Panc1 (cell line): ENCODE measurements at places on chromosomes 4 and X.
A peak's percentile ranks its signal among the peaks of the same experiment; 100 is the strongest.

DNA sequence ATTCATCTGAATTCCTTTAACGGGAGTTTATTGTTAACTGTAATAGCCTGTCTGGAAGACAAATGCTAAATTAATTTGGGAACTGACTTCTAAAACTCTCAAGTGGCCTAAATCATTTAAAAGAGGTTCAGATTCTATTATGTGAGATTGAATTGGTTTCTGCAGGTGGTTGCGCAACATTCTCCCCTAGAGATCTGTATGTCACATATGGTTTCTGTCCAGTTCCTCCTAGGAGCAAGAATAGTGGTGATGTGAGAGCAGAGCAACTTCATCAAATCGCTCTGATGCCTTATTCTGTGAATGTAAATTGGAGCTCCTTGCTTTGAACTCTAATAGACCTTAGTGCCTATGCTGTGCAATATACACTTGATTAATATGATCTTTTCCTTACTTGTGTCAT, 144.6 kb upstream of the GPR101 start:
- DNase-seq = no peak

DNA sequence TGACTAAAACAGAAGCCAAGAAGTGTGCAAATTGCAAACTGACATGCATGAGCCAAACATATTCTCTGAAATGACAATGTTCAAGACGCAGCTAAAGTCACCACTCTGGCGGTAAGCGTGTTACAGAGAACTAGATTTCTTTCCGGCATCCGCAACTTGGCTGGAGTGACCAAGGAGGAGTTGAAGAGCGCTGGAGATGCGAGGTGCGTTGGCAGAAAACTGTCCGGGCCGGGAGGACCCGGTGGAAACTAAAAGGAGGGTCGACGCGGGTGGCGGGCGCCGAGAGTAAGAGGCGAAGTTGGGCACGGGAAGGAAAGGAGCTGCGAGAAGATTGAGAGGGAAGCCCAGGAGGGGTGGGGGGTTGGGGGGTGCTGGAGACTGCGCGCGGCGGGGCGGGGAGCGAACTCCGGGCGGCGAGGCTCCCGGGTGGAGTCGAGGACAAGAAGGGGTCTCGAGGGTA, 807 bp downstream of the SEL1L3 start:
- no peak for DNase-seq

DNA sequence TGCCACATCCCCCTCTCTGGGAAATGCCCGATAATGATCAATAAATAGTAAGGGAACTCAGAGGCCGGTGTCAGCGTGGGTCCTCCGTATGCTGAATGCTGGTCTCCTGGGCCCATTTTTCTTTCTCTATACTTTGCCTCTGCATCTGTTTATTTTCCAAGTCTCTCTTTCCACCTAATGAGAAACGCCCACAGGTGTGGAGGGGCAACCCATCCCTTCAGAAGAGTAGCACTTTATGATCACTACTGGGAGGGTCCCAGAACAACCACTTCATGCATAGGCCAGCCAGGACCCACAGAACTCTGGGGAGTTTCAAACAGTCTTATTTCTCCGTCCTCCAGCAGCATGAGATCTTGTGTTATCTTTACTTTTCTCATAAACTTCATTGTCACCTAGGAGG, 100.1 kb downstream of the CEP44 start:
- DNase-seq = no peak

- no peak for DNase-seq
These were observed 15.7 kb downstream of the JADE1 start for GRCh38 chr4:128825226-128825625.

DNA sequence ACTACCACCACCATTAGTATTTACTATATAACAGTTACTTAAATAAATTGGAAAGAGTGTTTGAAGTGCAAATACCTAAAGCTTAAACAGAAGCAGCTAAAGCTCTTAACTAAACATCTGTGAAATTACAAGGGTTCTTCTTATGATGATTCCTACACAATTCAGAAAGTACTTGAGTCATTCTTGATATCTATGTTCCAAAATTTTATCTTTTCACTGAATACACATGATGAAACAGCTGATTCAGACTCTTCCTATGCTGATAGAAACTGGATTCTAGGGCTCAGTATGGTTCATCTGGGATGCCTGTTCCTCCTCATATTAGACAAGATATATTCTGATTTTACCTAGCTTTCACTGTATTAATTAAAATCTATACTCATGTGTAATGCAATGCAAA, 13.6 kb downstream of the EREG start:
- no peak for DNase-seq

DNA sequence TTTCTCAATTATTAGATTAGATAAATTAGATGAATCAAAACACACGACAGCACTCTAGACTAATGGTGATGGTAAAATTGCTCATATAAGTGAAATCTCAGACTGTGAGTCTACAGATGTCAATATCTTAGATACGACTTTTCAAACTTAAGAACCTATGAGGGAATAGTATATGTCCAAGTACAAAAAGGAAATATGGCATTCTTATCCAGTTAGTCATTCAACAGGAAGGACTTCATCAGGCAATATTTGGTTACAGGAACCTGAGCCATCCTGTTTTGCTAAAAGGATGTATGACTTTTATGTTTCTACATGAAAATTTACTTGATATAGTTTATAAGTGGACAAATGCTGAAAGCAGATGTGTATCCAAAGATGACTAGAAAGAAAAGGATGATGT, 107.0 kb downstream of the CT47B1 start:
- no peak for DNase-seq

DNA sequence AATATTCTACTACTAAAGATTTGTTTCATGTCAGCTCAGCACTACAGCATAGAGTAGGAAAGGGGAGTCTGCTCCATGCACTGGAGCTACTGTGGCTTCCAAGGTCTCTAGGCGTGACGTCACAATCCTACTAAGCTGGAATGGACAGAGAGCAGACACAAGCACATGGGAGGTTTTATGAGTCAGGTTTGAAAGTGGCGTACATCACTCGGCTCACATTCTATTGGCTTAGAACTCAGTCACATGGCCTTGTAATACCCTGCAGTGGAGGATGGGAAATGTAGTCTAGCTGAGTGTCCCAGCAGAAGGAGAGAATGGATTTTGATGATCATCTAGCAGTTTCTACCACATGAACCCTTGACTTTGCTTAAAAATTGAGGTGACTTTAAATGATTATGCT, 624.8 kb upstream of the ATOH1 start:
- no peak for DNase-seq

DNA sequence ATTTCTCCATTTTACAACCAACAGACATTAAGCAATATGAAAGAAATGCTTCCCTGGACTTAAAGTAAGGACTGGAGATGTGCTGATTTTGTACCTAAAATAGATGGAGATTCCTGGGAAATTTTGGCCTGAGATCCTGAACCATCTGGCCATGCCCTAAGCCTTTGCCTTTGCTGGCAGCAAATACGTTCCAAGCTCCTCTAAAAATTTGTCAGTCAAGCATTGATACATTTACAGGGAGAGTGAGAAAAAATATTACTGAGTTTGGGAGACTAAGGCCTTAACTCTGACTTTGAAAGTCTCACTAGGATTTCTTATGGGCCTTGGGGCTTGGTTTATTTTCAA, 63.9 kb downstream of the FHDC1 start:
- DNase-seq = no peak

- DNase-seq = no peak
These were observed 129.1 kb downstream of the CPZ start for GRCh38 chr4:8721621-8722020.

DNA sequence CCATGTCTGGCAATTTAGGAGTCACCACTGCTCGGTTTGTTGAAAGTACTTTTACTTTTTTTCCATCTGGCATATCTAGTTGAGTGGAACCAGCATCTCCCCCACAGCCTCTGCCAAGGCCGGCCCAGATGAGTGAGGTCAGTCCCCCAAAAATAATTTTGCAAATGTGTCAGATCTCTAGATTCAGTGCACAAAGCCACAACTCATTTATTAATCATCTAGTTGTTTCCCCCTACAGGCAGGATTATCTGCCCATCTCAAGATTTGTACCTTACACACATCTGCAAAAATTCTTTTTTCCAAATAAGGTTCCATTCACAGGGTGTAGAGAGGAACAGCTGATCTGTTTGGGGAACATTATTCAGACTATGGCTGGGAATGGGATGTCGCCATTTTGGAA, 174.0 kb upstream of the MXRA5 start:
- no peak for DNase-seq

- no peak for DNase-seq
These were observed 45.6 kb downstream of the ATRX start for GRCh38 chrX:77740376-77740905.

- DNase-seq = peak; percentile 7
These were observed 4.8 kb upstream of the DAPP1 start for GRCh38 chr4:99811850-99812249.

GRCh38 chr4:115596265-115597001, 483.0 kb upstream of the NDST4 start:
- DNase-seq = no peak

- DNase-seq = no peak
These were observed 246.3 kb downstream of the NDST4 start for GRCh38 chr4:114866901-114867670.

GRCh38 chrX:55489314-55490009, at the start of gene USP51:
TSS of gene USP51 (minus strand) at chrX:55489848. CDS start at chrX:55488939, 909 bp downstream.
- DNase-seq = no peak

DNA sequence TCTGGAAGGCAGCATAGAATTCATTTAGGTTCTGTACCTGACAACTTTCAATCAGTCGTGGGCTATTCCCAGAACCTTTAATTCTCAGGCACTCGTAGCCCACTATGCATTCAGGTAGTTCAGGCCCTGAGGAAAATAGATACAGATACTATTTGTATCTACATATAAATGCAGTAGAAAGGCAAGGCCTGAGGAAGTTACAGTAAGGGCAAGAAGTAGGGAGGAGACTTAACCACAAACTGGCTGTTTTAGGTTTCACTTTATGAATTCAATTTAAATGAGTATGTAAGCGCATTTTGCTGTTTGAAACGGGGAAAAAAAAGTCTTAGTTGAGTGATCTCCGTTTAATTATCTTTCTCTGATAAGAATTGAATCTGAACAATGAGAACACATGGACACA, 529.4 kb upstream of the ATOH1 start:
- no peak for DNase-seq

DNA sequence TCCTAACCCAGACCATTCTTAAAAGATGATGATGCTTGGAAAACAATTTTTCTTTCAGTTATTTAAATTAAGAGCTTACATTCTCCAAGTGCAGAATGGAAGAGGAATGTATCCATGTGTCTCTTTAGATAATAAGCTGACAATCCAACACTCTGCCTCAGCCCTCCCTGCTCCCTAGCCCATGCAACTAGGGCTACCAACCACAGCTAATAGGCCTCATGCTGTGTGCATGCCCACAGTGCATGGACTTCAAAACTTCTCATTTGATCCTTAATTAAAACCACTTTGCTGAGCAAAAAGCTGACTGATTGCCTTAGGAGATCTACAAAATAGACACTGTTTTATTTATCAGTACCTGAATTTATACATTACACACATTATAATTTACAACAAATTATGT, 473.9 kb downstream of the GALNTL6 start:
- DNase-seq = no peak

DNA sequence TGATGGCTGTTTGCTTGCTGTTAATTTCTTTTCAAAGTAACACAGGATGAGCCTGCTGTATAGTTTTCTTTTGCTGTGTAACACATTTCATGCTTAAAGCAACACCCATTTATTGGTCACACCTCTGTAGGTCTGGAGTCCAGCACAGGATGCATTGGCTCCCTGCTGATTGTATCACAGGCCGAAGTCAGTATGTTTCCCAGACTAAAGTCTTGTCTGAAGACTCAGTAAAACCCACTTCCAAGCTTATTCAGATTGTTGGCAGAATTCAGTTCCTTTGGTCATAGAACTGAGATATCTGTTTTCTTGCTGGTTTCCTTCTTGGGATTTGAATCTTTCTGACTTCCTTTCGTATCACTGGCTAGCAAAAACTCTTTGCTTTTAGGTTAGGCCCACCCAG, 54.3 kb downstream of the LRP2BP start:
- no peak for DNase-seq

DNA sequence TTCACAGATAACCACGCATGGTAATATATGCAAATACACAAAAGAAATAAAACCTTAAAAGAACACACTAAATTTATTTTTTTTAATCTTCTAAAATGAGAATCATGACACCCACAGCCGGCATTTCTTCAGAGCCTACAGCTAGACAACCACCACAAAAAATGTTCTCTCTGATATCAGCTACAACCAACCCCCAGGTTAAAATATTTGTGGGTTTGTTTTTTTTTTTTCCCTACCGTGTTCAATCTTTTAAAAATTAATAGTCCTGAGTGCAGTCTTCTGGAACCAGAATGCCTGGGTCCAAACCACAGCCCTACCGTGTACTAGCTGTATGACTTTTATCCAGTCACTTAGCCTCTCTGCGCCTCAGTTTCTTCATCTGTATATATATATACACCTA, 36.0 kb downstream of the MAML3 start:
- DNase-seq = no peak

DNA sequence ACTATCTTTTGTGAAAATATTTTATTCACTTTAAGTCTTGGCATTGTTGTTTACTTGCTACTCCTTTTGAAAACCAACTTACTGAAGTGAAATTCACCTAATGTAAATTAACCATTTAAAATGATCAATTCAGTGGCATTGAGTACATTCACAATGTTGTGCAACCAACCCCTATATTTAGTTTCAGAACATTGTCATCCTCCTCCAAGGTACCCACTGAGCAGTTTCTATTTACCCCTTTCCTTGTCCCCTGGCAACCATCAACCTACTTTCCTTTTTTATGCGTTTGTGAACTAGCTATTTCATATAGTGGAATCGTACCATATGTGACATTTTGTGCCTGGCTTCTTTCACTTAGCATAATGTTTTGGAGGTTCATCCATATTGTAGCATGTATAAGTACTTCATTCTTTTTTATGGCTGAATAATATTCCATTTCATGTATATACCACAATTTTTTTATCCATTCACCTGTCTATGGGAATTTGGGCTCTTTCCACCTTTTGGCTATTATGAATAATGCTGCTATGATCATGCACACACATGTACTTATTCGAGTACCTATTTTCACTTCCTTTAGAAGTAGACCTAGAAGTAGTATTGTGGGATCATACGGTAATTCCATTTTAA, 85.0 kb downstream of the WWC2 start:
- DNase-seq = no peak

DNA sequence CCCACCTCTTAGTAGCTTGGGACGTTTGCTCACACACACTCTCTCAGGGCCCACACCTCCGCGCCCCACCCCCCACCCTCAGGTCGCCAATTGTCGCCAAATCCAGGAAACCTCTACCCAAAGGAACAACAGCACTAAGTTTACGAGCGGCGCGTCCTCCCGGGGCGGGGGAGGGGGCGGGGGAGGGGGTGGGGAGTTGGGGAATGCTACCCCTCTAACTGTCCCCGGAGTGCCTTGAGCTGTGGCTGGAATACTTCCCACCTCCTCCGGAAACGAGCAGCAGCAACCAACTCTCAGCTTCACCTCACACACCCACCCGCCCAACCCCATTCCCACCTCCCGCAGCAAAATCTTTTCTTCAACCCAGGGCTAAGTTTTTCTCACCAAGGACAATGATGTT, 135.6 kb upstream of the ZIC3 start:
- DNase-seq = no peak

DNA sequence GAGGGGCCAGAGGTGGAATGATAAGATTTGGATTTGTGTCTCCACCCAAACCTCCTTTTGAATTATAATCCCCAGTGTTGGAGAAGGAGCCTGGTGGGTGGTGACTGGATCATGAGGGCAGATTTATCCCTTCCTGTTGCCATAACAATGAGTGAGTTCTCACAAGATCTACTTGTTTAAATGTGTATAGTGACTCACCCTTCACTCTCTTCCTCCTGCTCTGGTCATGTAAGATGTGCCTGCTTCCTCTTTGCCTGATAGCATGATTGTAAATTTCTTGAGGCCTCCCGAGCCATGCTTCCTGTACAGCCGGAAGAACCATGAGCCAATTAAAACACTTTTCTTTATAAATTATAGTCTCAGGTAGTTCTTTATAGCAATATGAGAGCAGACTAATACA, 348.6 kb downstream of the AR start:
- no peak for DNase-seq
